NCI-H1930 (cell line): ENCODE measurements at places on chromosomes 11 and 22.

DNA sequence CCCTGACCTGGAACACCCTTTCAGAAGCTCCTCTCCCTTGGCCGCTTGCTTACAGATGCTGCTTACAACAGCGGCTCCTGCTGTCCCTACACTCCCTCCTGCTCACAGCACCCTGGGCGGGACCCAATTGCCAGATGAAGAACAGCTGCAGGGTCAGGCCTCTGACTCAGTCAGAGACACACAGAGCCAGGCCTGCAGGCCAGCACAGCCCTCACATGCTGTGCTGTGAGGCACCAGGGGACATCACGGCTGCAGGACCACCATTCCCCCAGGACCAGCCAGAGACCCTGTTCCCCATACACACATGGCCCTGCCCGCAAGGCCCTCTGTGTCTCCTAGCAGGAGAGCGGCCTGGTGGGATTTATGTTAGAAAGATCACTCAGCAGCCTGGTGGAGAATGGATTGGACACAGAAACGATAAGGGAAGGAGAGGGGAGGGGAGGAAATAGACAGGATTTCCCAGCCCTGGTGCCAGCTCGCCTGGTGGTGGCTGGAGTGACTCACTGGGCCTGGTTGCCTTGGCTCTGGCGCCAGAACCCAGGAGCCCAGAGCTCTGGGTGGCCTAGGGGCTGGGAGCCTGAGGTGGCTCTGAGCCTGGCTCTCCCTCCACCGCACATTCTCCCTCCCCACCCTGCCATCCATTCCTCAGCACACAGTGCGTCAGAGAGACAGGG is 6.7 kb downstream of the CAPN5 start:
- DNase-seq = no peak

GRCh38 chr11:10026514-10026913 is 267.5 kb downstream of the SBF2 start:
- no peak for DNase-seq

DNA sequence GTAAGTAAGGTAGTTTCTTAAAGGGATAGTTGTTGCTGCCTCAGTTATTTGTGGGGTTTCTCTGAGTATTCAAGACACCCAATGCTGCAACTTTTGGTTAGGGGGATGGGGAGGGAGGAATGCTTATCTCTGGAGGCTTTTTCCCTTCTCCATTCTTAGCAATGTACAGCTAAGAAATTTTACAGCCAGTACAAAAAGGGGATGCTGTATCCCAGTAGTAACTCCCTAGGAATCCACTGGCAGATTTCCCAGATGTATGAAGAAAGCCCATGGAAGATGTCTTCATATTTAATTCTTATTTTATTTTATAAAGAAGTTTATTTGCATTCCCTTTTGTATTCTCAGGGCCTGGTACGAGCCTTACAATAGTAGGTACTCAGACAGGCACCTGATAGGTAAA is 154.8 kb downstream of the ENTHD1 start:
- DNase-seq = no peak

GRCh38 chr22:17829695-17830042 is 55.4 kb upstream of the BID start:
- no peak for DNase-seq

- DNase-seq = no peak
Observed at GRCh38 chr22:22216450-22216959, 28.1 kb upstream of the VPREB1 start.

DNA sequence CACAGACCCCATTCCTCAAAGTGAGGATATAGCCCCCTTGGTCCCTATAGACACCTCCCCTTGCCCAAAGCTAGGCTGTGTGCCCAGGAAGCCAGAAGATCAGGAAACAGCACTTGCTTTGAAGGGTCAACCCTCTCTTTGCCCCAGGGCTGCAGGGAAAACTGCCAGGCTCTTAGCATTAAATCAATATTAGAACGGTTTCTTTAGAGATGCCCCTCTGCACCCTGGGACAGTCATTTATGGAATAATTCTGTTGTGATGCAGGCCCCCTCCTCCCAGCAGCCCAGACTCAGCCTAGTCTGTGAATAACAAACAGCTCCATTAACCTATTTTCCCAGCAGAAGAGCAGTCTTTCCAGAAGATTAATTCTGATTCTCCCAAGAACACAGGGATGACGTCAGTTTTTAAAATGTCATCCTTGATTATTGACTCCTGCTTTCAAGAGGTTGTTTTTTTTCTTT is 11.6 kb upstream of the CAPN5 start:
- DNase-seq = no peak
